ENCODE measurements at places on chromosomes 3 and 15. TPM values are rescaled to one million over a fixed set of nuclear protein-coding genes. Genes with fewer than 3 reads are reported as not detected.

DNA sequence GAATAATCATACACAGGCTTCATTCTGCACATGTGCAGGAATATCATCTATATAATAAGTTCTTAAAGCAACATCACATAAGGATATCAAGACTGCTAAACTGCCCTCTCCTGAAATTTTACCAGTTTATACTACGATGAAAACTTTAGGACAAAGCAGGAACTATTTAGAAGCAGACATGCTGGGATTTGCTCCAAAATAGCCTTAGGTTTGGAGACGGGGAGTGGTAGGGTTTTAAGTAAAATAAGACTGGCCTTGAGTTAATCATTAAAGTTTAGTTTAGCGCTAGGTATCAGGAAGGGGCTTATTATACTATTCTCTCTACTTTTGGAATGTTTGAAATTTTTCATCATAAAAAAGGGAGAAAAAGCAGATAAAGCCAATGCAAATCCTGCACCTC is 115.8 kb downstream of the SRGAP3 start:
- H3K27me3 ChIP-seq = no peaks in the 10 kb centered on the region
- H3K36me3 ChIP-seq = no peaks in the 10 kb centered on the region
- no peaks in the 10 kb centered on the region for H3K4me1 ChIP-seq
- DNase-seq = no peak
- no peak overlapping the region for H3K4me3 ChIP-seq

DOCK3 gene
- total RNA-seq = 4.2 TPM

- no peaks in the 10 kb centered on the region for H3K4me1 ChIP-seq
- DNase-seq = no peak
- no peaks in the 10 kb centered on the region for H3K27me3 ChIP-seq
- no peaks in the 10 kb centered on the region for H3K36me3 ChIP-seq
Measured at GRCh38 chr3:151014501-151015018, 42.0 kb upstream of the CLRN1 start.

MUC4 gene
- total RNA-seq = 0.64 TPM

EMC7 gene
- total RNA-seq = 38.7 TPM

DNA sequence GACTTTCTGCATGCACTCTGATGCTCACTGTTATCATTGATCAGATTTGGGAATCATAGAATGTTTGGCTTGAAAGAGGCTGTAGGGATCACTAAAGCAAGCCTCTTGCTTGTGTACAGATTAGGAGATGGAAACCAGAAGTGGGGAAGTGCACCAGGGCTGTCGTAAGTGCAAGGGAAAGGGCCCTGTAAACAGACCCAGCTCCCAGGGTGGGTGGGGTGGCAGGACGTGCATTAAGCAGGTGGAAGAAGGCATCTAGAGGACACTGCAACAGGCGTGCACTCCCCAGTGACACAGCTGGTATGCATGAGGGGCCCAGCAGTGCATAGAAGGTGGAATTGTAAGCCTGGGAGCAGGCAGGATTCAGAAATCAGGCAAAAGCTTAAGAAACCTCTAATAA is 58.0 kb upstream of the SLC7A14 start:
- H3K36me3 ChIP-seq = no peaks in the 10 kb centered on the region
- no peak overlapping the region for H3K27ac ChIP-seq
- H3K4me3 ChIP-seq = no peak overlapping the region
- DNase-seq = no peak

DNA sequence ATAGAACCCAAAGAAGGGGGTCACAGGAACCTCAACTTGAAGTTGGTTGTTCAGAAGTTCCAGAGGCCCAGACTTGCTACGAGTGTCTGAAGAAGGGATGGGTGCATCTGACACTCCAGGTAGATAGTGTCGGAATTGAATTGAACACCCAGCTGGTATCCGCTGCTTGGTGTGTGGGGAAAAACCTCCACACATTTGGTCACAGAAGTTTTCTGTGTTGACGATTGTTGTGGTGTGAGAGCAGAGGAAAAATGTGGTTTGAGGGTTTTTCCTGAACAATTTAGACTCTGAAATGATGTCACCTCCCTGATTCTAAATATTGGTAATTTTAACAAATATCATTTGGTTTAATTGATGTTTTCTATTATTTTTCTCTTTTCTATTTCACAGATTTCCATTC is 218.8 kb upstream of the CTNNB1 start:
- DNase-seq = no peak
- H3K4me3 ChIP-seq = no peak overlapping the region
- H3K4me1 ChIP-seq = no peaks in the 10 kb centered on the region
- no peaks in the 10 kb centered on the region for H3K36me3 ChIP-seq
- H3K27me3 ChIP-seq = 0 out of 2 replicates have a peak, but pooled peaks cover 8% of the 10 kb centered on the region

- H3K4me1 ChIP-seq = no peaks in the 10 kb centered on the region
- no peaks in the 10 kb centered on the region for H3K36me3 ChIP-seq
- no peaks in the 10 kb centered on the region for H3K27me3 ChIP-seq
- no peak overlapping the region for H3K4me3 ChIP-seq
Measured at GRCh38 chr3:74273555-74274402, 340.7 kb downstream of the CNTN3 start.

GRCh38 chr3:33652736-33653135 is 65.3 kb downstream of the CLASP2 start:
- H3K36me3 ChIP-seq = no peaks in the 10 kb centered on the region
- DNase-seq = no peak
- H3K4me3 ChIP-seq = no peak overlapping the region

- H3K27me3 ChIP-seq = no peaks in the 10 kb centered on the region
- H3K4me1 ChIP-seq = peaks cover 23% of the 10 kb centered on the region
- H3K4me3 ChIP-seq = no peak overlapping the region
- peak; percentile 48 for DNase-seq
Measured at GRCh38 chr3:142117056-142117851, 32.1 kb downstream of the TFDP2 start.

- no peak for DNase-seq
- H3K36me3 ChIP-seq = no peaks in the 10 kb centered on the region
- no peaks in the 10 kb centered on the region for H3K4me1 ChIP-seq
- no peak overlapping the region for H3K27ac ChIP-seq
Measured at GRCh38 chr3:52431459-52432223, 13.3 kb downstream of the SEMA3G start.

DNA sequence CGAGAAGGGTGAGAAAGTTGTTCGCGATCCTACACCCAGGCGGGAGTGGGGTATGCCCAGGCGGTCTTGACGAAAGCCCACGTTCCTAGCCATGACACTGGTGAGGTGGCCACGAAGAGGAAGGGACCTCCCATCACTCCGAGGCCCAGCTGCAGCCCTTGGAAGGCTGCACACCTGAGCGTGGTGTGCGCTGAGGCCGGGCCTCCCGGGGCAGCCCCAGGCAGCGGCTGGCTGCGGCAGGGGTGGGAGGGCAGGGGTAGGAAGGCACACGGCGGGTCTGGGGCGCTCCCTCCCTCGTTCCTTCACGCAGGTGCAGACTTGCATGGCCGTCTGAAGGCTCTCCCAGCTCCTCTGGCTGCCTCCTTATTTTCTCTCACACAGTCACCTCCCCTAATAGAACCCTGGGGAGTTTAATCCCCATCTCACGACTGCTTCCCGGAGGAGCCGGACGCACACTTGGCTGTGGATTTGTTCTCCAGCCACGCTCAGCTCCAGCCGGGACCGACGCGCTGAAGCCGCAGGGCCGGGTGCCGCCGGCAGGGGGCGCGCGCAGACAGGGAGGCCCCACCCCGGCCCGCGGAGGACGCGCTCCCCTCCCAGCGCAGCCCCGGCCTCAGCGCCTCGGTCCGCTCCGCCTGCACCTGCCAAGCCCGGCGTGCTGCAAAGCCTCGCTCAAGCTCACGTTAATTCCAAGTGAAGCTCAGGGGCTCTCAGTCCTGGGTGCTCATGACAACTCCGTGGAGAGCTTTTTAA is 37.8 kb upstream of the MUC4 start:
- no peak for DNase-seq
- no peaks in the 10 kb centered on the region for H3K36me3 ChIP-seq

- no peak for DNase-seq
- H3K36me3 ChIP-seq = no peaks in the 10 kb centered on the region
- no peak overlapping the region for H3K27ac ChIP-seq
- H3K4me1 ChIP-seq = no peaks in the 10 kb centered on the region
Measured at GRCh38 chr3:34676436-34676835, 878.0 kb downstream of the PDCD6IP start.

GOLGA6L10 gene
- total RNA-seq = 1.2 TPM

DNA sequence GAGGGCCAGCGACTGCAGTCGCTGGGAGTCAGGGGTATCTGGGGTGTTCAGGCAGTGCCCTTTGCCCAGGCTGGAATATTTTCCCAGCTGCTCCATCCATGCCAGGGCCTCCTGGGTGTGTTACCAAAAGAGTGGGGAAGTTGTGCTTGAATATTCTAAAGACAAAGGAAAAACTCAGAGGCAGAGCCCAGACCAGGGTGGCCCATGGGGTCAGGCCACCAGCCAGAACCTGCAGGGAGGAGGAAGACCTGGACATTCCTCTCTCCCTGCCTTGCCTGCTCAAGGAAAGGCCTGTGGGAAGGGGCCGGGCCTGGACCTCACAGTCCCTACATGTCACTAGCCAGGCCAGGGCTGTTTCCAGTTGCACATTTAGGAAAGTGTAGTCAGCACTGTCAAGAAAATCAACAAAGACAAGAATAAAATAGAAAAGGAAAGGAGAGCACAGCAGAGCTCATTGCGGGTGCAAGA is 16.0 kb upstream of the KLF15 start:
- no peak for DNase-seq
- H3K4me3 ChIP-seq = no peak overlapping the region
- no peaks in the 10 kb centered on the region for H3K4me1 ChIP-seq
- H3K27me3 ChIP-seq = no peaks in the 10 kb centered on the region
- no peak overlapping the region for H3K27ac ChIP-seq
- H3K36me3 ChIP-seq = no peaks in the 10 kb centered on the region

- H3K27ac ChIP-seq = no peak overlapping the region
- DNase-seq = no peak
- H3K4me1 ChIP-seq = no peaks in the 10 kb centered on the region
- H3K36me3 ChIP-seq = no peaks in the 10 kb centered on the region
- H3K27me3 ChIP-seq = peaks cover 4% of the 10 kb centered on the region
Measured at GRCh38 chr3:23404246-23404645, 201.1 kb downstream of the UBE2E2 start.

SLC25A20 gene
- 8.7 TPM for total RNA-seq

DNA sequence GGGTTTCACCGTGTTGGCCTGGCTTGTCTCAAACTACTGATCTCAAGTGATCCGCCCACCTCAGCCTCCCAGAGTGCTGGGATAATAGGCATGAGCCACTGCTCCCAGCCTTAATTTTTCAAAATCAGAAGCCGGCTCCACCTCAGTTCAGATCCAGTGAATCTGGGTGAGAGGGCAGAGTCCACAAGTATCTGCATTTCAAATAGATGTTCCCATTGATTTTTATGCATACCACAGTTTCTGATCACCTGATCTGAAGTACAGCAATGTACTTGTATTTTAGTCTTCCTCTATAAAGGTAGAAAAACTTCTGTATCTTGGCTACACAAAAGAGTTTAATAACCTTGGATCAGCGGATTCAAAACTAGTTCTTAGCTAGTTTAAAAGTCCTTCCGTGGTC is 4.2 kb upstream of the EIF4A2 start:
- no peak overlapping the region for H3K4me3 ChIP-seq
- H3K27me3 ChIP-seq = no peaks in the 10 kb centered on the region
- no peak overlapping the region for H3K27ac ChIP-seq
- peaks cover 7% of the 10 kb centered on the region for H3K36me3 ChIP-seq

- H3K36me3 ChIP-seq = no peaks in the 10 kb centered on the region
- no peaks in the 10 kb centered on the region for H3K27me3 ChIP-seq
- H3K4me3 ChIP-seq = no peak overlapping the region
- no peaks in the 10 kb centered on the region for H3K4me1 ChIP-seq
Measured at GRCh38 chr15:31157644-31158069, 56.1 kb upstream of the TRPM1 start.

GRCh38 chr3:151203051-151203420 is at the start of gene GPR171:
GPR171 (minus strand) TSS chr3:151203216; CDS start chr3:151199386, 3,830 bp downstream.
- no peak for DNase-seq
- no peaks in the 10 kb centered on the region for H3K27me3 ChIP-seq
- no peak within 1 kb of the TSS for H3K4me3 ChIP-seq
- no peaks in the 10 kb centered on the region for H3K36me3 ChIP-seq

ACKR2 gene
- total RNA-seq = 0.76 TPM

DNA sequence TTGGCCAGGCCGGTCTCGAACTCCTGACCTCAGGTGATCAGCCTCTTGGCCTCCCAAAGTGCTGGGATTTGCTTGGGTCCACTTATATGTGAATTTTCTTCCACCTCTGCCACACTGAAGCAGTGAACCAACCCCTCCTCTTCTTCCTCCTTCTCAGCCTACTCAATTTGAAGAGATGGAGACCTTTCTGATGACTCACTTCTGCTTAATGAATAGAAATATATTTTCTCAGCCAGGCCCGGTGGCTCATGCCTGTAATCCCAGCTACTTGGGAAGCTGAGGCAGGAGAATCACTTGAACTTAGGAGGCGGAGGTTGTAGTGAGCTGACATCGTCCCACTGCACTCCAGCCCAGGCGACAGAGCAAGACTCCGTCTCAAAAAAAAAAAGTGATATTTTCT is 46.8 kb upstream of the GATM start:
- H3K27ac ChIP-seq = no peak overlapping the region
- H3K4me3 ChIP-seq = no peak overlapping the region
- DNase-seq = no peak
- peaks cover 5% of the 10 kb centered on the region for H3K4me1 ChIP-seq
- peaks cover 19% of the 10 kb centered on the region for H3K36me3 ChIP-seq

DNA sequence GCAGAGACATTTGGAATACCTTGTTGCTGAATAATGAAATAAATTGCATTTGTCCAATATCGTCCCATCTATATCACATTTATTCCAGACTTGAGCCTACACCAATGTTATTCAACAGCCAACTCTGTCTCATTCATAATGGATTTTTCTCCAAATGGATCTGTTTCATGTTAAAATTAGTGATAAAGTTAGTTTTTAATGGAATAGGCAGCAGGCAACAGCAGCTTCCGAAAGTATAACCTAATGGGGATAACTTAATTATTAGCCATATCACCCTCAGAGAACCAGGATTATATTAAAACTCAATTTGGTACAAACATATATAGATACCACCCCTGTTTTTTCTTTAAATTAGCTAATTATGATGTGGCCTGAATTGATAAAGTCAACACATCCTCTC is 86.5 kb upstream of the ICE2 start:
- no peak for DNase-seq
- H3K27me3 ChIP-seq = peaks cover 43% of the 10 kb centered on the region

RTP1 gene
- total RNA-seq = not detected

MEGF11 gene
- total RNA-seq = 2.3 TPM

GRCh38 chr3:23219117-23219516 is 16.0 kb downstream of the UBE2E2 start:
- H3K36me3 ChIP-seq = no peaks in the 10 kb centered on the region
- H3K4me1 ChIP-seq = no peaks in the 10 kb centered on the region
- H3K4me3 ChIP-seq = no peak overlapping the region
- no peak overlapping the region for H3K27ac ChIP-seq

DNA sequence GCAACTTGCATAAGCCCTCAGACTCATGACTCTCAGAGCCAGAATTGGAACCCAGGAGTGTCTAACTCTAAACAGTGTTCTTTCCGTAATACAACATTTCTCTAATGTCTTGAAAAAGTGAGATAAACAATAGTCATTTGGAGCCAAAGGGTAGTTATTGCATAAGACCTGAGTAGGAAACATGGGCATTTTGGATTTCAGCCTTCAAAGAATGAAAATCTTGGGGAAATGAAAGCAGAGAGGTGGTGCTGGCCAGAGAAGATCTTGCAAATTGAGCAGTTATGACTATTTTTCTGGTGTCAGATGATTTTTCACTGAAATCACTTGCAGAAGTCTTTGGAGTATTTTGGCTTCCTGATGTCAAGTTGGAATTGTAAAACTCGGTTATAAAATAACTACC is 379.4 kb downstream of the DIPK2A start:
- H3K4me1 ChIP-seq = no peaks in the 10 kb centered on the region
- H3K36me3 ChIP-seq = no peaks in the 10 kb centered on the region
- no peaks in the 10 kb centered on the region for H3K27me3 ChIP-seq
- no peak for DNase-seq

Data from HCT116 (cell line).